Vagina (tissue), 2 donors: ENCODE measurements at places on chromosomes 16 and 17. TPM values are rescaled to one million over a fixed set of nuclear protein-coding genes. Genes with fewer than 3 reads are reported as not detected.
A peak's percentile ranks its signal among the peaks of the same experiment; 100 is the strongest.

The SLC5A11 gene
- total RNA-seq: not detected

- no peak overlapping the region for H3K4me3 ChIP-seq
- DNase-seq: no peak
- H3K27ac ChIP-seq: peak overlapping the region; percentile 75
- H3K36me3 ChIP-seq: no peaks in the 10 kb centered on the region
- H3K27me3 ChIP-seq: no peaks in the 10 kb centered on the region
Observed at GRCh38 chr17:82013772-82014321, 8.8 kb downstream of the CENPX start.

DNA sequence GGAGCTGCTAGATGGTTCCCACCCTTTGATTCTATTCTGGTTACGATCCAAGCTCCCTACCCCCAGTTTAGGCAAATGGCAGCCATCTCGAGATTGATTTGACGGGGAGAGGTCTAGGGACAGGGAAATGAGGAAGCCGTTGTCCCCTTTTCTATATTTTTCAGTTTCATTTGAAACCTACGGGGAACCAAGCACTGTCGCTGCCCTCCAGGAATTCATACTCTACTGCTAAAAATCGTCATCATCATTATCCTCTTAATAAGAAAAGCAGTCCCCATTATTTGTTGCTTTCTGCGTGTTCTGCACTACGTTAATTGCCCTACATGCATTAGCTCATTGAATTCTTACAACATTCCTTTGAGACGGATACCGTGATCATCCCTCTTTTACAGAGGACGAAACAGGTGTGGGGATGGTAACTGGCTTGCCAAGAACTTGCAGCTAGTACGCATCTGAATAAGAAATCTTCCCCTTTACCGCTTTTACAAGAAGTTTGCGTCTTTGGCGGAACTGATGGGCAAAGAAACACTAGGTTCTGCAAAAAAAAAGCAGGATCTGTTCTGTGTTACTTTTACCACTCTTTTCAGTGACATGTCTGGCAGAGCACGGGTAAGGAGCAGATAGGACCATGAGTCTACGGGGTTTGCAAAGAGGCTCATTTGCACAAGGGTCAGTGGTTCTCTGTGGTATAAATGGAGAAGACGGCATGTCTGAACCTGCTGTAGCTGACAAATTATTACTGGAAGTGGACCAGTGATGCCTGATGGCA is 1.1 kb downstream of the CCP110 start:
- H3K4me1 ChIP-seq: peaks cover 43% of the 10 kb centered on the region
- H3K27ac ChIP-seq: peak overlapping the region; percentile 60

- H3K27me3 ChIP-seq: no peaks in the 10 kb centered on the region
- DNase-seq: no peak
- H3K27ac ChIP-seq: no peak overlapping the region
- no peak overlapping the region for H3K4me3 ChIP-seq
- no peaks in the 10 kb centered on the region for H3K36me3 ChIP-seq
Observed at GRCh38 chr16:72854267-72854959, 193.5 kb downstream of the ZFHX3 start.

DNA sequence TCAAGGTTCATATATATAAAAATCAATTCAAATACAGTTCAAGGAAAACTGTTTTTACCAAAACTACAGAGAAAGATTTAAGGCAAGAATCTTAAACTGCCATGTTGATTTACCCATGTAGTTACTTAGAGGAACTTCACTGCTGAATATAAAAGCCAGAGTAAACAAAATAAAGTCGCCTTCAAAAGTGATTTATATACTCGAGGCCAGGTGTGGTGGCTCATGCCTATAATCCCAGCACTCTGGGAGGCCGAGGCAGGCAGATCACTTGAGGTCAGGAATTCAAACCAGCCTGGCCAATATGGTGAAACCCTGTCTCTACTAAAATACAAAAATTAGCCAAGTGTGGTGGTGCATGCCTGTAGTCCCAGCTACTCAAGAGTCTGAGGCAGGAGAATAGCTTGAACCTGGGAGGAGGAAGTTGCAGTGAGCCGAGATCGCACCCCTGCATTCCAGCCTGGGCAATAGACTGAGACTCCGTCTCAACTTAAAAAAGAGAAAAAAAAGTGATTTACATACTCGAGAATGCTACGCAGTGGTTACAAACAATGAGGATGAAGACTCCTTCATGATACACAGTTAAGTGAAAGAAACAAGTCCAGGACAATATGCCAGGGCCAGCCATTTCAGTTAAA is 54.1 kb upstream of the CNEP1R1 start:
- no peaks in the 10 kb centered on the region for H3K36me3 ChIP-seq
- no peak for DNase-seq
- no peaks in the 10 kb centered on the region for H3K27me3 ChIP-seq
- no peaks in the 10 kb centered on the region for H3K4me1 ChIP-seq

DNA sequence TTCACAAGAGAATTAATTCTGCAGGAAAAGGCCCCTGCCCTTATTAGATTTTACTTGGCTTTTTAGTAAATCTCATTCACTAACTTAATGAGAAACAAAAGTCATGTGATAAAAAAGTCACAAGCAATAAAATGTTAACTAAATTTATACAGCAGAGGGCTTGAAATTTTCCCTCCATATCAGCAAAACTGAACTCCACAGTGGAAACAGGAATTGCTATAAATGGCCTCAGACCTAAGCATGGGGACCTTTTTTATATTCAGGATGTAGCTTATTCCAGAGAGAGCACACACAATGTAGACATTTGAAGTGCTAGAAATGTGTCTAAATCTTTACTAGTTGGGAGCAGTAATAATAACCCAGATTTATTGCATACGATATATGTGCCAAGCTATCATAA is 291.5 kb downstream of the C16orf95 start:
- no peak for DNase-seq
- no peaks in the 10 kb centered on the region for H3K36me3 ChIP-seq
- H3K4me1 ChIP-seq: no peaks in the 10 kb centered on the region
- H3K4me3 ChIP-seq: no peak overlapping the region
- no peaks in the 10 kb centered on the region for H3K27me3 ChIP-seq
